ENCODE measurements at places on chromosomes 2 and 18. TPM values are rescaled to one million over a fixed set of nuclear protein-coding genes. Genes with fewer than 3 reads are reported as not detected.

GRCh38 chr2:216727346-216728122, 32.2 kb upstream of the IGFBP5 start:
- DNase-seq, result no peak

GRCh38 chr2:222598611-222599010, 57.3 kb downstream of the FARSB start:
- no peak for DNase-seq

- DNase-seq, result peak; percentile 23
Observed at GRCh38 chr18:67104700-67105284, 411.7 kb downstream of the DSEL start.

DNA sequence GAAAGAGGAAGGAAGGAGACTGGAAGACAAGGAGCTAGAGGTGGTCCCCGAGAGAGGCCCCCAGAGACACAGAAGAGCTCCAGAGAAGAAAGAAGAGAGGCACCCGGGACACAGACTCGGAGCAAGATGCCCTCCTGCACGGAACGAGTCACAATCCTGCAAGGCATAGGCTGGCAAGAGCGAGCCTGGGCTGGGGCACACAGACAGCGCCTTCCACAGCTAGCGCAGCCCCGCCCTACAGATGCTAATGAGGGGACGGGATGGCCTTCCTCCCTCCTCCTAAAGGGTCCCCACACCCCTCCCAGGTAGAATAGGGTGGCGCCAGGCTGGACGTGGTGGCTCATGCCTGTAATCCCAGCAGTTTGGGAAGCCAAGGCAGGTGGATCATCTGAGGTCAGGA, 19.8 kb upstream of the GPR17 start:
- DNase-seq, result no peak

DNA sequence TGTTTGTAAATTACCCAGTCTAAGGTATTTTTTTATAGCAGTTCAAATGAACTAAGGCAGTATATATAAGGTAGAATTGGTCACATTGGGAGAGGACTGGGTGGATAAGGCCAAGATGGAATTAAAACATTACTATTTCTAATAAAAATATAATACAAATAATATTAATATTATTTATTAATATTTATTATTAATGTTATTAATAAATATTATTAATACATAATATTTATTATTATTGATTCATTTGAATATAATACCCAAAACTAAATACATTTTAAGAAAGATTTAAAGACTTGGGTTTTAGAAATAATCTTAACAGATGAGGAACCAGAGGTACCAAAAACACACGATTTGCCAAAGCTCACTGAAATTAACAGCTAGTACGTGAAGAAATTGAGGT, 30.5 kb upstream of the MC2R start:
- DNase-seq, result no peak

GRCh38 chr2:50118905-50119702, 912.8 kb downstream of the NRXN1 start:
- no peak for DNase-seq

DNA sequence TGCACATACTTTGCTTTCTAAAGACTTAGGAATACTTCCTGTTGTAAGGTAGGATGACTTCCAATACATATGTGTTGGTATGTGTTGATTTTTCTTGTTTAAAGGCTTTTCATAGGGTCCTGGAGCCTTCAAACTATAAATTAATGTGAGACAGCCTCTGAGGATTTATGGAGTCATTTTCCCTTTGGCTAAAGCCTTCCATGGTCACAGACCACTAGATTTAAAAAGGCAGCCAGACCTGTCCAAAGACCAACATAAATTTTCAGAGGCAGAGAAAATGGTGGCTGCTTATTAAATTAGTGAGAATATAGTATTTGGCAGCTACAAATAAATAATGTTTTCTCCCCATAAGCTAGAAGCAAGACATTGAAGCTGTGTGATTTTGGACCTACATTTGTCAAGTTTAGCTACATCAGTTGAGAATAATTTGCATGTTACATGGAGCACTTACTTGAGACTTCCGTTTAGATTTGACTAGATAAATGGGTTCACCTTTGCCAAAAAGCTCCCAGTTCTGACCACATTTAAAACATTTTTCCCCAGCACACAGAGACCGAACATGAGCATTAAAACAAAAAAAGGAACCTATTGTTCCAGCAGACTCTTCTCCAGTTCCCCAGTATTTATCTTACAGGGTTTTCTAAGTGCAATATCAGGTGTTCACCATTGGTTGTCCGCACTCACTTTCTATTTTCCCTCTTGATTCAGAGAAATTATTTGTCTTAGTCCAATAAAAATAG, 402.9 kb downstream of the PARD3B start:
- DNase-seq, result no peak

- peak; percentile 46 for DNase-seq
Observed at GRCh38 chr2:234495251-234496054, 1.4 kb downstream of the ARL4C start.

DNA sequence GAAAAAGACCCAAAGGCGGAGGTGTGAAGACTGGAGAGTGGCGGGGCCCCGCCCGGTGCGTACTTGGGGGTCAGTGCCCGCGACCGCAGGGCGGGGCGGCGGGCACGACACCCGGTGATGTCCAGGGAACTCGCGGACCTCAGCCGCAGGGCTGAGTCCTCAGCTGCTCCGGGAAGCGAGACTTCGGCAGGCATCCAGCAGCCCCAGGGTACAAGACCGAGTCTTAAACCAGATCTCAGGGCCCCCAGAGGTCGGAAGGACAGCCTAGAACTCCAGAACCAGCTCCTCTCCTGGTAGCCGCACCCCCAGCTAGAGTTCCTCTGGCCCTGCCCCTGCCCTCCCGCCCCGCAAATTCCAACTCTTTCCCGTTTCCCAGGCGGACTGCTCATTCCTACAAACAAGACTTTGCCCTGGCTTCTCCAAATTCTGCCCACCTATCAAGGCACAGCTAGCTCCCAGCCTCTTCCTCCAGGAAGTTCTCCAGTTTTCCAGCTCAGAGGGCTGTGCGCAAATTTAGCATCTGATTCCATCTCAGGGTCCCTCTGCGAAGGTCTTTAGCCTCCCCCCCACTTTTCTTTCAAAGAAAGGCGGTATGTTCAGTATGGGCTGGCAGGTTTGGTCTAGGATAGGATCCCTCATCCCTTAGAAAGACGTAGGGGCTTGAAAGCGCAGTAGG, 26.0 kb upstream of the NOTO start:
- DNase-seq, result no peak

DNA sequence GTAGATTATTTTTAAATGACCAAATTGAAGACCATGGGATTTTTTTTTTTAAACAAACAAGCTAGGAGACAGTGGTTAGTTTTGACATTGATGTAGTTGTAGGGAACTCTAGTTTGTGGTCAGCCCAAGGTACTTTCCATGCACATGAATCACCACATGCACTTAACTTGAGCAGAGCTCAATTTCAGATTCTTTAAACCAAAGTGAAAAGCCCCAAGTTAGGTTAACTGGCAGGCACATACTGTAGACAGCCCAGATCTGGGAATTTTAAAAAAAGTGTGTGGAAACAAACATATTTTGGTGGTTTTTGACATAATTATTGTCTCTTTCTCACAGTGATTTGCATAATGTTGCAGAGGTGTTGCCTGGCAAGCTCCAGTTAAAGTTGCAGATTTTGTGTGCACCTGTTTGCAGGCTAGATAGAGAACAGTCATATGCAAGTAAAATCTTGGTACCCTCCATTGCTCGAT, 88.4 kb downstream of the BCL2L11 start:
- DNase-seq, result no peak

- no peak for DNase-seq
Observed at GRCh38 chr2:158511706-158512105, 55.0 kb downstream of the PKP4 start.

DNA sequence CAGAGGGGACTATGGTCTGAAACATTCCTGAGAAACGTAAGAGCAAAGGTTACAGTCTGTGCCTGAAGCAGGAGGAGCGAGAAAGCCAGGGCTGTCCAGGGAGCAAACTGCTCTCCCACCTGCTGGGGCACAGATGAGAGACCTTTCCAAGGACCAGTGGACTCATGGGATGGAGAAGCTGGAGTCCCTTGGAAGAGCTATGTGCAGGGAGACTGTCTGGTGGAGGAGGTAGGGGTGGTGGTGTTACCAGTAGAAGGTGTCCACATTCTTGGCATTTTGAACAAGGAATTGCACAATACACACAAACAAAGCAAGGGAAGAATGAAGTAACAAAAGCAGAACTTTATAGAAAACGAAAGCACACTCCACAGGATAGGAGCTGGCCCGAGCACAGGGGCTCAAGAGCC, 97.9 kb upstream of the CYRIA start:
- no peak for DNase-seq

DNA sequence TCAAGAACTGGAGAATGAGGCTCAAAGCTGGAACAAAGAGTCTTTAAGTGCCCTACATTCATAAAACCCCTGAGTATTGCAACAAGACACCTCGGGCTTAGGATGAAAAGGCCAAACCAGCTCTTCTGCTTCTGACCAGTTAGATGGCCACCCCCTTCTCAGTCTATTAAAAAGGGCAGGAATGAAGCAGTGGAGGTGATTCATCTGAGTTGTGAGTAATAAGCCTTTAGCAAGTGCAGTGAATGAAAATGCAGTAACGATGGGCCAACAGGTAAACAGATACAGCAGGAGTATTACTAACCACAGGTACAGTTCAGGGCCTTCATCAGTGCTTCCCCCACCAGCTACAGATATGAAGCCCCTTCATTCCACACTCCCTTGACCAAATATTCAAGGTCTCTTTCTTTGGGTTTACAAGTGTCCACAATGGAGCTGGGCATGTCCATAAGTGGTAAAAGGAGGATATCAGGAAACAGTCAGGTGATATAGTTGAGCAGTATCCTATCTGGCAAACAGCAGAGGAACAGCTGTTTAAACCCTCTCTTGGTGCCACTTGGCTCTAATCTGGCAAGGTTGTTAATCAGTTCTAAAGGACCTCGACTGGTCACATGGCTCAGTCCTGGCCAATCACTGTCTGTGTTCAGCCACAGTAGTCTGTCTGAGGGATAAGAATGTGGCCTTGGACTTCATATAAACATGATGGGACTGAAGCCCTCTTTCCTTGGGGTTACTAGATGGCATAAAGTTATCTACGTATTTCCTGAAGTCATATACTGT, 17.8 kb downstream of the SERPINB13 start:
- DNase-seq, result peak; percentile 94

GRCh38 chr2:1140389-1141003, 189.8 kb downstream of the SNTG2 start:
- no peak for DNase-seq

DNA sequence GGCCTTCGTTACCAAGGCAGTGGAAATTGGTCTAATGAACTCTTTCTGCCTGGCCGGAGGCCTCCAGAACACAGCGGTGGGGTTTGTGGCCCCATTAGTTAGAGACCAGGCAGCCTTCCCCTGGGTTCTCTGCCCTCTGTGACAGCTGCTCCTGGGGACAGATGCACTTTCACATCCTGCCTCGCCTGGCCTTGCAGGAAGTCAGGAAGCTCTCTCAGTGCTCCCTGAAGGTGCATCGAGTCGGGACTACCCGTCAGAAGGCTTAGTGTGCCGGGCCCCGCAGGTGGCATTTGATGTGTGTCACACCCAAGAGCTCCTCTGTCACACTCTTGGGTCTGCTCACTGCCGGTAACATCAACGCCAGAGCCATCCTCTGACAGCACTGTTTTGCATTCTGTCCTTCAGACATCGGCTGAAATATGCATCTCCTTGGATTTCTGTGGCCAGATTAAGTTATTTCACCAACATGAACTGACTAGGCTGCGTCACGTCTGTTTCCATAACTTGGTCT, 158.3 kb downstream of the LDLRAD4 start:
- DNase-seq, result no peak

DNA sequence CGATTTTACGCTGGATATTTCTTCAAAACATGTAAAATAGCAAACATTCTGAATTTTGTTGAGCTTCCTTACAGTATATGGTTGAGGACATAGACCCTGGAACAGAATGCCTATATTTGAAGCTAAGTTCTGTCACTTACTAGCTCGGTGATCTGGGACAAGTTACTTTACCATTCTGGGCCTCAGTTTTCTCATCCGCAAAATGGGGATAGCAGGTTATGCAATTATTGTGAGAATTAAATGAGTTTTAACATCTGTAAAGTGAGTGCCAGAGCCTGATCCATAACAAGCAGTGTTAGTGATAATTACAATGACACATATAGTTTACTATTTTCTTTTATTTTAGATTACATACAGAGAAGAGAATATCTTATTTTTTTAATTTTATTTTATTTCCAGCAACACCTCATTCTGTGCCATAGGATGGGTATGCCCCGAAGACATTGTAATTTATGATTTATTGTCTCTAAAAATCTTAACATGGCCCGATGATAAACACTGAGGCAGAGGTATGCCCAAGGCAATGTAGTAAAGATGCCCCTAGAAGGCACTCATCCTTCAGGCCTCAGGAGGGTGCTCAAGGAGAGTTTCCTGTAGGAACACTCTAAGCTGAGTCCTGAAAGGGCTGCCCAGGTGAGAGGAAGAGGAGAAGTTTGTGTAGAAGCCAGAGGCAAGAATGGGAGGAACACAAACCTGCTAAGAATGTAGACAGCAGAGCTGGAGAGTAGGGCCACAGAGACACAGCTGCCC, 250.9 kb downstream of the BCL11A start:
- no peak for DNase-seq

The KCNE4 gene
- not detected for total RNA-seq

The C18orf54 gene
- total RNA-seq, result 6.7 TPM

The TGFA gene
- total RNA-seq, result 36.4 TPM

The TRIM43 gene
- total RNA-seq, result not detected

All from PC-9 (cell line).